ENCODE measurements at places on chromosomes 1 and 21.
A peak's percentile ranks its signal among the peaks of the same experiment; 100 is the strongest.

DNA sequence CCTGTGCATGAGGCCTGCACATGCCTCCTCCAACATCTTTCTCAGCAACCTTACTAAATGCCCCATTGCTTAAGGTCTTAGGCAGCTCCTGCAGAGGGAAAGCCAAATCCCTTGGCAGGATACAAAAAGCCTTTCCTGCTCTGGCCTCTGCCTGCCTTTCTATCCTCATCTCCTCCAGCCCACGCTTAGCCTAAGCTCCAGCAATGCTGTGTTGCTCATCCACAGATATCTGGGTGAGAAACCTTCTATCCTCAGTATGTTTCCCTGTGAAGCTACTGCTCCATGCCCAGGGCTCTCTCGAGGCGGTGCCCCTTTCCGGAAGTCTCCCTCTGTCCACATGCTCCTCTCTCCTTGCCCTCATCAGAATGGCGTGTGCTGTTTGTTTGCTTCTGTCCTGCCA, 37.0 kb upstream of the CCSAP start:
- DNase-seq, result no peak

- DNase-seq, result no peak
Measured at GRCh38 chr1:161943737-161944136, 79.9 kb downstream of the OLFML2B start.

- DNase-seq, result no peak
Measured at GRCh38 chr1:81678779-81679178, 122.0 kb upstream of the ADGRL2 start.

DNA sequence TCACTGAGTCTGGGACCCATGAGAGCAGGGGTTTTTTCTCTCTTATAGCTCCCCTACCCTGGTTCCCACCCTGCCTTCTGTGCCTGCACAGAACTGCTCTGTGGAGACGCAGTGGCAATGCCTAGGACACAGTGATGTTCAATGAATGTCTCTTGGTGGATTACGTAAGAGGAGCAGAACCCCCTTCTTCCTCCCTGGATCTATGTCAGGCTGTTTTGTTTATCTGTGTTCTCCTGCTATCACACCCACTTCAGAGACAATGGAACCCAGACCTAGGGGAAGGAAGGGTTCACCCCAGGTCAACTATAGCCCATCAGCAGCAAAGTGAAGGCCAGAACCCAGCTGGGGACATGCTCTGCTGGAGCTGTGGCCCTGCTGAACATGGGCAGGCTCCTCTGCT, 2.0 kb downstream of the HPCAL4 start:
- DNase-seq, result no peak

- DNase-seq, result peak; percentile 22
Measured at GRCh38 chr1:19312782-19313635, 883 bp downstream of the SLC66A1 start.

GRCh38 chr1:199404191-199404590, 623.3 kb upstream of the NR5A2 start:
- DNase-seq, result no peak

Measured in CD4-positive, alpha-beta T cell treated with Interleukin-12 subunit alpha and Interleukin-12 subunit beta, for 1 hour (primary cell).